OCI-LY7 (cell line): ENCODE measurements at places on chromosomes 4 and X.

DNA sequence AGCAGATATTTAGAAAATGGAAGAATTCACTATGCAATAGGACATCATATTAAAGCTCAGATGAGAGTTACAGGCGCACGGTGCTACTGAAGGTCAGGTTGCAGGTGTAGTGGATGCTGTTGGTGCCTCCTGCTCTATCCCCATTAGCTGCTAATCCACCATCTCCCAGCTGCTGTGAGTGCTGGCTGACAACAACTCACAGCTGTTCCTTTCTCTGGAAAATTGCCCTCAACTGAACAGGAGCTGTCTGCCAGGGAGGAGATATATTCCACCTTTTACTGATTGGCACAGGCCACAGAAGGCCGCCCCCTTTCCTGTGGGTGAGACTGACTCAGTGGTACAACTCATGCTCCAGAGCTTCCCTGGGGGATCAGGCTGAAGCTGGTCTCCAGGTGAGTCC is 48.7 kb downstream of the UCHL1 start:
- no peak for DNase-seq

DNA sequence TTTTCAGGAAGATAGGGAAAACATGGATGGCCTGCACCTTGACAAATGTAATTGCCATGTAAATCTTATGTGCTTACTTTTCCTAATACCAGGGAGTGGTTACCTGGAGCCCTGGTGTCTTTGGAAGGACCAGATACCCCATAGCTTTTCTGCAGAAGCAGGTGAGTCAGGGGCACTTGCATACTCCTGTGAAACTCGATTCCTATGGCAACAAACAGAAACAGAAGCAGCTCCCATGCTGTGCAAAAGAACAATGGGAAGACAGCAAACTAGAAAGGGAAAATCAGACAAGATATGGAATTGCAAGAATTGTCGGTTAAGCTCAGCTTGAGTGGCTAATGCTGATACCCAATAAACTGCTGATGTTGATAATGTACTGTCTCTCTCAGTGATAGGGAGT is 117.4 kb upstream of the AFF2 start:
- no peak for DNase-seq

- no peak for DNase-seq
These were observed 177.8 kb upstream of the ATP6AP2 start for GRCh38 chrX:40402831-40403533.

GRCh38 chr4:189177130-189177529 is 763.5 kb upstream of the FRG1 start:
- DNase-seq: no peak

GRCh38 chr4:87270144-87270543 is 49.7 kb upstream of the KLHL8 start:
- peak; percentile 5 for DNase-seq
